ENCODE measurements at places on chromosomes 6 and 20.

DNA sequence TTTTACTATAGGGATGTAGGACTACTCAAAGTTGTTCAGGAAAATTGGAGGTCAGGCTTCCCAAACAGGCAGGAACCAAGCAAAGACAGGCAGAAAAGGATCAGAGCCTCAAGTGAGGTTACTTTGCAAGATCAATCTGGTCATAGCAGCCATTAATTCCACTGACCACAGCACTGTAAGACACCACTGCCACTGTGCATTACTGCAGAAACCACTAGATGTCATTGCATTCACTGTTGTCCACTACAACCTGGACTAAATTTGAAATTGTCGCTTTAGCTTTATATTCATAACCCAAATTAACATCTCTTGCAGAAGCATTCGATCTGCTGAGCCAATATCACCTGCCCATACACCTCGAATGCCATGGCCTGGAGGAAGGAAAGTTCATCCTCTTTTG is 126.9 kb upstream of the UFL1 start:
- peak; percentile 11 for DNase-seq

- DNase-seq, result no peak
Observed at GRCh38 chr20:55095745-55096400, 620.5 kb downstream of the DOK5 start.

GRCh38 chr6:26571592-26572296 is 25.0 kb upstream of the ABT1 start:
- peak; percentile 92 for DNase-seq

DNA sequence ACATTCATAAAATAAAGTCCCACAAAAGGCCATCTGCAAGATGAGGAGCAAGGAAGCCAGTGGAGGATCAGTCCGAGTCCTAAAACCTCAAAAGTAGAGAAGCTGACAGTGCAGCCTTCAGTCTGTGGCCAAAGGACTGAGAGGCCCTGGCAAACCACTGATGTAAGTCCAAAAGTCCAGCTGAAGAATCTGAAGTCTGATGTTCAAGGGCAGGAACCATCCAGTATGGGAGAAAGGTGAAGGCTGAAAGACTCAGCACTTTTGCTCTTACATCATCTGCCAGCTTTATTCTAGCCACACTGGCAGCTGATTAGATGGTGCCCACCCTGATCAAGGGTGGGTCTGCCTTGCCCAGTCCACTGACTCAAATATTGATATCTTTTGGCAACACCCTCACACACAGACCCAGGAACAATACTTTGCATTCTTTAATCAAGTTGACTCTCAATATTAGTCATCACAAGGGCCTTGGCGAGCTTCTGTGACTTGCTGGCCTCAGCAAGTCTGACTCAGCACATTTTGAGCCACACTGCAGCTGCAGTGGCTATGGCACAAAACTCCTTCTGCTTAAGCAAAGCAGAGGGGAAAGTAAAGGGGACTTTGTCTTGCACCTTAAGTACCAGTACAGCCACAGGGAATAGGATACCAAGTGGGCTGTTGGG is 1370.3 kb upstream of the CITED2 start:
- no peak for DNase-seq

GRCh38 chr6:35719404-35719829 is 17.4 kb upstream of the ARMC12 start:
- DNase-seq, result no peak

- DNase-seq, result no peak
Observed at GRCh38 chr6:64694356-64694755, 1012.7 kb downstream of the EYS start.

GRCh38 chr6:101630941-101631340 is 237.4 kb downstream of the GRIK2 start:
- DNase-seq, result no peak

GRCh38 chr6:105821777-105822176 is 264.4 kb upstream of the PRDM1 start:
- DNase-seq, result no peak

DNA sequence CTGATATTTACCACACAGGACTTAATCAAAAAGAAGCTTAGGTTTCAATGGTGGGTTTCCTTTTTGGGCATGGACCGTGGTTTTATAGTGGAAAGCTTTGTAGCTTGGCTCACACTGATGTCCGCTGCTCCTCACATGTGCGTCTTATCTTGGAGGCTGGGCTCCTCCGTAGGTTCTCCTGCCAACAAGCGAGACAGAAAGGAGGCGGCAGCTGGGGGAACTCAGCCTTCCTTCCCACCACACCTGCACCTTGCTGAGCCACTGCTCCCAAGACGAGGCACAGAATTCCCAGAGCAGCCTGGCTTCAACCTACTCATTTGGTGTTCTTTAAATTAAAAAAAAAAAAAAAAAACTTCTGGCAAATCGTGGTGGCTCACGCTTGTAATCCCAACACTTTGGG is 235.5 kb upstream of the QKI start:
- DNase-seq, result no peak
